ENCODE measurements at places on chromosomes 1 and 21.

GRCh38 chr1:151888972-151889570 is 20.2 kb downstream of the THEM4 start:
- DNase-seq: no peak

GRCh38 chr1:2255420-2256369 is 27.6 kb downstream of the SKI start:
- DNase-seq: no peak

DNA sequence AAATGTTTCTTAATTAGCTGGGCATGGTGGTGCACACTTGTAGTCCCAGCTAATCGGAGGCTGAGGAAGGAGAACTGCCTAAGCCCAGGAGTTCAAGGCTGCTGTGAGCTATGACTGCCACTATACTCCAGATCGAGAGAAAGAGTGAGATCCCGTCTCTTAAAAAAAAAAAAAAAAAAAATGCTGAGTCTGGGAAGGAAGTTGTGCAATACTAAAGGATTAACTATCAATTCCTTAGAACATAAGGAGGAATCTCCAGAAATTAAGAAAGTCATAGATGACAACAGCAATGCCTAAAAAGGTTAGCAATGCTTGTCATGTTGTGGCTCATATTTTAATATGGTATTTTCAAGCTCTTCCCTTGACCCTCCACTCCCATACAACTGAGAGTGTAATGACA is 5.3 kb downstream of the LUZP1 start:
- DNase-seq: no peak

- no peak for DNase-seq
These were observed 32.7 kb downstream of the ASH1L start for GRCh38 chr1:155529929-155530328.

GRCh38 chr1:186463511-186463910 is 2.6 kb upstream of the PDC start:
- DNase-seq: no peak

DNA sequence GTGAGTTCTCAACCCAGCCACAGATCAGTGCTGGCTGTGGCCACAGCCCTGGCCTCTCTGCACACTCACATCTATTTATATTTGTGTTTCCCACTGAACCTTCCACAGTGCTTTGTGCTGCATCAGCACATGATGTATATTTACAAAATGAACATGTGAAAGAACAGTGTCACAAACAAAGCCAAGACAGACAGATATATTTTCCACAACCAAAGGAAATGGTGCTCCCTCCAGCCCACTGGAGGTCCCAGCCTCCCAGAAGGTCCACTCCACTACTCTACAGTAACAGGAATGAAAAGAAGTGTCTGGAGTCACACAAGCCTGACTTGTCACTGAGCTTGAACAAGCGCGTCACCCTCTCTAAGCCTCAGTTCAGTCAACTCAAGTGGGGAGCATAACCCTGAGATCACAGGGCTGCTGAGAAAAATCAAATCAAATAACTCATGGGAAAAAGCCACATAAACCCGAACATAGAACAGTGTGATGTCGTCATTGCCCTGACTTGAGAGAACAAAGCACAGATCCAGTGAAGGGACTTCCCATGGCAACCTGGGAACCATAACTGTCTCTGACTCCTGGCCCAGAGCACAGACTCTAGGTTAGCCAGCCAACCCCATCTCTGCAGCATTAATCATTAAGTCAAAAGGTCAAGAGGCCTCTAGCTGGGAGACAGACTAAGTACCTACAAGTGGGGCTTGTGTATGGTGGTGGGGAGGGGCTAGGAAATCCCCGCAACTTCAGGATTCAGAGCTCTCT is 121.2 kb downstream of the TRABD2B start:
- DNase-seq: no peak

GRCh38 chr1:98201666-98202081 is 280.8 kb upstream of the DPYD start:
- no peak for DNase-seq
